ENCODE measurements at places on chromosomes 6 and 20.

- DNase-seq = no peak
These were observed 25.3 kb downstream of the ANKS1A start for GRCh38 chr6:34914358-34914757.

- no peak for DNase-seq
These were observed 2.6 kb downstream of the NCOA5 start for GRCh38 chr20:46087161-46087560.

GRCh38 chr6:151681433-151682059, 125.9 kb upstream of the ESR1 start:
- DNase-seq = no peak

DNA sequence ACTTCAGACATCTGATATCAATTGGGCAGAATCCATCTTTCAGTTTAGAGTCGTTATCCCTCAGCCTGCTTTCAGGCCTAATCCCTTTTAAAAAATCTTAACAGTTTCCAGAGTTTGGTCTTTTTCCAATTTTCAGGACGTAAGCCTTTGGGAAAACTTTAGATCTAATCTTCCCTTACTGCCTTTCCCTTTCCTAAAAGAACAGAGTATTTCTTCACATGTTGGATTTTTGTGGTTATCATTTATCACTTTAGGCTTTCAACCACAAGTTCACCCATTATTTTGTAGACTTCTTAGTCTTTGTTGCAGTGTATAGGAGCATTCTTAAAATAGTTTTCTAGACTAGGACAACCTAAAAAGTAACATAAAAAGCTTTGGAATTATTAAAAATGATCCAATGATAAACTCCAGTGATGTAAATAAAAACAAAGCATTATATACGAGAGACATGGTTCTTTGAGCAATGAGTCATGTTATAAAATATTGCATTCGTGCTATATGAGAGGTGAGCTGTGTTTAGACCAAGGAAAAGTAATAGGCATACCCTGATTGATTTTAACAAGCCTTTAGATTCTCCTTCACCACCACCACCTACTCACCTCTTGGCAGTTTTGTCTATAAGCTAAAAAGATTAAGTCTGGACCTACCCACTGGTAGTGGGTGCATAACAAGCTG, 90.4 kb upstream of the MCHR2 start:
- DNase-seq = no peak

DNA sequence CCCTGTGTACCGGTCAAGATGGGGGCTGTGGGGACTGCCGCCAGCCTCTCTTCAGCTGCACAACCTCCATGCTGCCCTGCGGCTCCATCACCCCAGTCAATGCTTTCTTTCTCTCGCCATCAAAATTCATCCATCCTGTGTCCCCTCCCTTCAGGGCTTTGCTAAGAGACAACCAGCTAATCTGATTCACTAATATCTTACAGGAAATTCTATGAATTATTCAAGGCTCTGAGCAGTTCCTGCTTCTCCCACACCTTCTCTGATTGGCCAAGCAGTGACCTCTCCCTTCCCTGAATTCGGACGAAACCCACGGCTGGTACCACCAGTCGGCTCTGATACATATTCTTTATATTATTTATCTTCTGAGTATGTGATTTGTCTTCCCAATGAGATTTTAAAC, 13.8 kb downstream of the ITPR3 start:
- DNase-seq = no peak

GRCh38 chr6:45737331-45738056, 278.2 kb downstream of the CLIC5 start:
- DNase-seq = no peak

DNA sequence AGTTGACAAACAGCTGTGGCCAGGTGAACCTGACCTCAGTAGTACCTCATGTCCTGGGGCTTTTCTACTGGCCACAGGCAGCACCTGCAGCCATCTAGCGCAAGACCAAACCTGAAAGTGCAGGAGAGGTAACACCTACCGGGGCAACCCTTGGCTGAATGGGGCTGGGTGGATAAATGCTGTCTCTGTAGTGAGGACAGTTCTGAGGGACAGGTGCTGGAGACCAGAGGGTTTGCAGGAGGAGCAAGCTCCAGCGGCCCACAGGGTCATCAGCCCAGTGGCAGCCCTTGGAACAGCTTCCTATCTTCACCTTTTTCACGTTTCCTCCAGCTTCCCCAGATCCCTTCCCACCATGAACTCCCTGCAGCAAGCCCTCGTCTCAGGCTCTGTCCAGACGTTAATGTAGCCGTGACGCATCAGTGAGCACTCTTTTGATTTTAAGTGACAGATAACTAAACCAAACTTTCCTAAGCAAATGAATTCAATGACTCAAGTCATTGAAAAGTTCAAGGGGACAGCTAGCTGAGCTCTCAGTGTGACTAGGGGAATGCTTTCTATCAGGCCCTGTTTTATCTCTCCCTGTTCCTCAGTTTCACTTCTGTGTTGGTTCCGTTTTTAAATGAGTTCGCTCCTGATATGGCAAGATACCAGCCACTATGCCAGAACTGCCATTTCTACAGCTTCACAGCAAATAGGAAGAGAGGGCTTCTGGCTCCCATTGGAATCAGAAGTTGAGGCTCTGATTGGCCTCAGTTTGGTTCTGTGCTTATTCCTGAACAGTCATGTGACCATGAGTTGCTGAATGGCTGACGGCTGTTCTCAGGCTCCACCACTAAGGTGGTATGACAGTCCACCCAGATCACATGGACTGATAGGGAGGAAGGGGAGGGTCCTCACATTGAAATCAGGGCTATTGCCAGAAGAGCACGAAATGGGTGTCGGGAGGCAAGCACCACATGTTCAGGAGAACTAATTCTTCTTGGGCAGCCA, 12.1 kb upstream of the PFDN4 start:
- no peak for DNase-seq

GRCh38 chr20:9071976-9072726, 3.3 kb downstream of the PLCB4 start:
- DNase-seq = no peak

DNA sequence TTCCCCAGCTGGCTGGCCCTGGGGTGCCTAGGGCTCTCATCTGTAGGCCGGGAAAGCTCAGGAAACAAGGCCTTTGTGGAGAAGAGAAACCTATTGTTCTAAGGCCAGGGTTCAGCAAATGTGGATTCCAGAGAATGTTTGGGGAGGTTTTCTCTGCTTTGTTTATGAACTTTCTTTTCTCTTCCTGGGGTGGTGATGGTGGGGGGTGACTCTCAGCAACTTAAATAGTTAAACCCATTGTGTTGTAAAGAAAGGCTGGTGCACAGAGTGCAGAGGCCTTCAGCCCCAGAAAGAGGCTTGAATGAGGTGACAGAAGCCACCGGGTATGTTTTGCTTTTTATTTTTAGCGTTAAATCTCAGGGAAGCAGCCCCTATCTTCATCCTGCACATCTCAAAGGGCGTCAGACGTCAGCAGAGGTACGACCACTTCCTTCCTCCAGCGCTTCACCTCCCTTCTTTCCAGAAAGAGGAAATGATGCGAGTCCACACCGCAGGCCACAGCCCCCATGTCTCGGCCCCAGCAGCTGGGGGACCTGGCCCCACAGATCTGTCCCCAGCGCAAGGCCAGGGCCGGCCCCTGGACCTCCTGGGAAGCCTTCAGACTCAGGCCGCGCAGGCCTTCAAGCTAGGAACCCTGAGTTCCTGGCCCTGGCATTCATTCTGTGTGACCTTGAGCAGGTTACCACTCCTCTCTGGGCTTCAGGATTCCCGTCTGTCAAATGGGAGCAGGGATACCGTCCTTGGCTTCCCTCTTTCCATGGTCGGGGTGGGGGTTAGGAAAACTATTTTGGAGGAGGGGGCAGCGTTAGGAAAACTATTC, 605 bp upstream of the PPP1R16B start:
- DNase-seq = peak; percentile 66

DNA sequence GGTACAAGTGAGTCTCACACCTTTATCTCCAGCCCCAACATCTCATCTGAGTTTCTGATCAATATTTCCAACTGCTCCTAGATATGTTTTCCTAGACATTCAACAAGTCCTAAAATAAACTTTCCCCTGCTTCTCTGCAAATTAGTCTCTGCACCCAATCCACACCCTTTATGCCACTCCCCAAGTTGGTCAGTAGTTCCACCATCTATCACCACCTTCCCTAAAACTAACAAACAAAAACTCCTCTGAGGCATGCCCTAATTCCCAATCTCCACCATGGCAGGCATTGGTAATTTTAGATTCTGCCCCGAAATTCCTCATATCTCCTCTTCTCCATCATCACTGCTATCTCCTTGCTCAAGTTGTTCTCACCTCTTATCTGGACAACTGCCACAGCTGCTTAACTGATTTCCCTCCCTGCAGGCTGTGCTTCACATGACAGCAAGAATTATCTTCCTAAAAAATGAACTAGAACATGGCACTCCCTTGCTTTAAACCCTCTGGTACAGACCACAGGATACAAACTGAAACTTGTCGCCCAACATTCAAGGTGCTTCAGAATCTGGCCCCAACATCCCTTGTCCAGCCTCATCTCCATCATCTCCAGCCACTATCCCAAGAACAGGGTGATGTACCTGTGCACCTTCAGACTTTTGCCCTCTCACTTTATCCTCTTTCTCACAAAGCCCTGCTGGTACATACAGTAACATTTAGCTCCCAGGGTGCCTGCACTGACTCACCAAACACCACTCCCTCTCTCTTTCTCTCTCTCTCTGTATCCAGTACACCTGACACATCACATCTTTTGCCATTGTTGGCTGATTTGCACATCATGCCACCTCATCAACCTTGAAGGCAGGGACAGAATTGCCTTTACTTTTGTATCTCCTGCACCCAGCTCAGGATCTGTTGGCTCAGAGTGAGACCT, 55.5 kb downstream of the ZHX3 start:
- no peak for DNase-seq

- DNase-seq = no peak
These were observed 127.9 kb downstream of the BACH2 start for GRCh38 chr6:90168693-90169131.

DNA sequence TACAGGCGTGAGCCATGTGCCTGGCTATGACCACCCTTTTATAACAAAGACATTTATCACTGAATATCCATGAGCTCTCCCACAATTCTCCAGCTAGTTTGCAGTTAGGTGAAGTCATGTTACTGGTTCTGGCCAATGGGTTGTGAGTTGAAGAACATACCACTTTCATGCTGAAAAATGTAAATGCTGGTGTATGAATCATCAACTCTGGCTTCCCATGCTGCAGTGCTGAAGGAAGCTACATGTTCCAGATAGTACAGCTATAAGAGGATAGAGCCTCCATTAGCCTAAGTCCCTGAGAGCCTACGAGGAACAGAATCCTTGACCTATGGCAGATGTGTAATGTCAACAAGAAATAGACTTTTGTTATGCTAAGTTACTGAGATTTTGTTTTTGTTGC, 180.4 kb downstream of the BTBD9 start:
- no peak for DNase-seq

DNA sequence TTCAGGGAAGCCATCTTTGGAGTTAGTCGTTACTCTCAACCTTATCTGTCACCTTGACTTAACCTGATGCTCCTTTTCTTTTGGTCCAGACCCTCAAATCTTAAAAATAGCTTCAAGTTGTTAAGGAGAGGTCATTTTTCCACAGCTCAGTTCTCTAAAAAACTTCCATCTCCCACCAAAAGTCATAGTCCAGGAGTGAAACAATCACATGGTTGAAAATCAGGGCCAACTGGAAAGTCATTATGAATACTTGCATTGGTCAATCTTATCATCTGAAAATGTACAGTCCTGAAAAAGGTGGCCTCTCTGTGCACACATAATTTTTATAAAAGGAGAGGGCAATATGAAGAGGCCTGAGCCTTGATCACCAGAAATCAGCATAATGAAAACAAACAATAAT, 195.7 kb downstream of the BCAS1 start:
- no peak for DNase-seq

GRCh38 chr20:41029150-41029901, 704 bp downstream of the TOP1 start:
- no peak for DNase-seq

DNA sequence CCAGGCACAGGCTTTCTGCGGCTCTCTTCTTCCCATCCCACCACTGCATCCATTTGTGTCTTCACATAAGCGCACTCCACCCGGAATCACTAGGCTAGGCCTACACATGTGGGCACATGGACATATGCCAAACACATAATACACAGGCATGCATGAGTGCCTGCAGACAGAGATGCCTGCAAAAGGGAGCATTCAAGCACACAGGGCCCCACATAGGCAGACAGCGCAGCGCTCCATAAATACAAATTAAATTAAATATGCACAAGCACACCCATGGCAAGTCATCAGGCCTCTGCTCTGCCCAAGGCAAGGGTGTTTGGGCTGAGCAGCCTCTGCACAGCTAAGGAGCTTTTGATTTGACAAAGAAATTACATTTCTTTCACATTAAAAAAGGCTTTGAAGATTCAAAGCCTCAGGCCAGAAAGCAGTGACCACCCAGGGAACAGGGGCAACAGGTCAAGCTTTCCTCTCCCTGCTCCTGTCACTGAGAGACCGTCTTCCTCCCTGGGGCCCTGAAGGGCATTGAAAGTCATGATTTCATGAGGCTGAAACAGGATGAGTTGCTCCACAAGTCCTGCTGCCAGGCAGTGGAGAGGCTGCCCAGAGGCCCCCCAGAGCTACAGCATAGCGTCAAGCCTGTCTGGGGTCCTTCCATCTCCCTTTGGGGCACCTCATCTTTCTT, 134.2 kb upstream of the LRFN2 start:
- DNase-seq = no peak

GRCh38 chr6:148758492-148758891, 11.7 kb downstream of the UST start:
- no peak for DNase-seq

- DNase-seq = no peak
These were observed 6.3 kb upstream of the TCP11 start for GRCh38 chr6:35147486-35147885.

DNA sequence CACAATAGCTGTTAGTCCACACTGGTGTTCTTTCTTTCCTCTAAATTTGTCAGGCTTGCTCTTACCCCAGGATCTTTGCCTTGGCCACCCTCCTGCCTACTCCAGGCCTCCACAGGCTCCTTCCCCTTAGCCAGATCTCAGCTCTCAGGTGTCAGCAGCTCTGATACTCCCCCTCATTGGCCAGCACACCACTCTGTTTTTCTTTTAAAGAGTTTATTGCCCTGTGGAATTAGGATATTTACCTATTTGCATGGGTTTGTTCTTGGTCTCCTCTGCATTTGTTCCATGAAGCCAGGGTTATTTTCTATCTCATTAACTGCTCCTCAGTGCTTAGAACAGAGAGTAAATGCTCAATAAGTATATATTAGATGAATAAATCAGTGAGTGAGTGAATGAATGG, 36.8 kb downstream of the GCNT2 start:
- no peak for DNase-seq

GRCh38 chr6:138115877-138116660, 8.8 kb upstream of the PERP start:
- no peak for DNase-seq
